ENCODE measurements at places on chromosomes 2 and 18.
A peak's percentile ranks its signal among the peaks of the same experiment; 100 is the strongest.

DNA sequence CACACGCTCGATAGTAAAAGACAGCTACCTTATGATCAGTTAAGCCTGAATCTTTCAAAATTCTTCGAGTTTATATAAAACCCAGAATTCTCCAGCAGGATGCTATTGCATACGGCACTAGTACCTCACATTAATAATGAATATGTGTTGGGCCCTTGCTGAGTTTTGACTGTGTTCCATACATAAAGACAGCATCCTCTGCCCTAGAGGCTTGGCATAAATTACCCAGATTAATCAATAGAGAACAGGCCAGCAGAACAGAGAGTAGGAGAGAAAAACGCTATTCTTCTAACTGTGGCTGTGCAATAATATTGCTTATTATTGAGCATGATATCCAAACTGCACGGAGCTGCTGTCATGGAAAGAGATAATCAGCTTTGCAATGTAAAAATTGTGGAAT is 194.3 kb downstream of the SOX11 start:
- no peak for DNase-seq

- DNase-seq: no peak
Measured at GRCh38 chr18:36321658-36322407, 24.3 kb downstream of the FHOD3 start.

DNA sequence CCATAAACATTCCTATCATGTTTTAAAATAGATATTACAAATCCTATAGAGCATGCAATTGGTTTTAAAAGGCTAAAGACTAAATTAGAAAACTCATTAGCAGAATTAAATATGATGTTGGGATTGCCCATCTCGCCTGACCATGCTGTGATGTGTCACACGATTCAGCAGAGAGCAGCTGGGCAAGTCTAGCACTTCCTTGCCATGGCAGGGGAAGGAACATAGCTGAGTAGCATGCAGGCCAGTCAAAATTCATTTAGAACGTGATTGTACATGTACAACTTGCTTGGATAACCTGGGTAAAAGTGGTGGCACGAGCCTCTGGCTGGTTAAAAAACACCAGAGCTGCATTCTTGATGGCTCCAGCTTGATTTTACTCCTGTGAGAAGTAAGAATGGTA is 81.3 kb downstream of the SCN3A start:
- DNase-seq: no peak

DNA sequence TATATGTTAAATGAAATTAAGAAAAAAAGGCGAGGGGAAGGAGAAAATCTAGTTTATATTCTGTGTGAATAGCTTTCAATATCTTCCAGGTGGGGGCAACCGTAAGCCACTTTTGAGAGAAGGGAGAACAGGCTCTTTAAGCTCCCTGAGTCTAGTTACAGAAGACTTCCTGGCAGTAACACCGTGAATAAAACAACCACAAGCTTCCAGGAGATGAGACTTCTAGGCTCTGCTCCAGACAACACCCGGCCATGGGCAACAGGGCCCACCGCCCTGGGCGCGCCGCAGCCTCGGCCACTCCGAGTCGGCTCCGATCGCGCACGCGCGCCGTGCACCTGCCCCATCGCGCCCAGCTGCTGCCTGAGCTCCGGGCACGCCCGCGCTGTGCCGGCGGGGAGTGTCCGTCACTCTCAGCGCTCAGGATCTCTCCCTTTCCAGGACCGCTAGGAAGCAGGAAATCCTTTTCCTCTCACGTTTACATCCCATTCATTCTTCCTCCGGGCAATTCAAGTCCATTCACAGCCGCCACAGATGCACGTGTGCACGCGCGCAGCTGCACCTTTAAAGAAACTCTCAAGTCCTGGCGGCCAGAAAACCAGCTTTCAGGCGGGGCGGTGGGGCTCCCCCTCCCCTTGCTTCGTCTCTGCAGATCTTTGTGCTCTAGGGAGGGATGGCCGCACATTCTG is 19.4 kb upstream of the PAX3 start:
- peak; percentile 46 for DNase-seq

GRCh38 chr18:43758734-43759133 is 481.4 kb upstream of the SYT4 start:
- DNase-seq: no peak

- no peak for DNase-seq
Measured at GRCh38 chr2:41892476-41892875, 155.3 kb upstream of the PKDCC start.

GRCh38 chr2:120367649-120368048 is 21.7 kb downstream of the INHBB start:
- DNase-seq: no peak

- DNase-seq: no peak
Measured at GRCh38 chr18:79641722-79642497, 37.7 kb upstream of the CTDP1 start.

DNA sequence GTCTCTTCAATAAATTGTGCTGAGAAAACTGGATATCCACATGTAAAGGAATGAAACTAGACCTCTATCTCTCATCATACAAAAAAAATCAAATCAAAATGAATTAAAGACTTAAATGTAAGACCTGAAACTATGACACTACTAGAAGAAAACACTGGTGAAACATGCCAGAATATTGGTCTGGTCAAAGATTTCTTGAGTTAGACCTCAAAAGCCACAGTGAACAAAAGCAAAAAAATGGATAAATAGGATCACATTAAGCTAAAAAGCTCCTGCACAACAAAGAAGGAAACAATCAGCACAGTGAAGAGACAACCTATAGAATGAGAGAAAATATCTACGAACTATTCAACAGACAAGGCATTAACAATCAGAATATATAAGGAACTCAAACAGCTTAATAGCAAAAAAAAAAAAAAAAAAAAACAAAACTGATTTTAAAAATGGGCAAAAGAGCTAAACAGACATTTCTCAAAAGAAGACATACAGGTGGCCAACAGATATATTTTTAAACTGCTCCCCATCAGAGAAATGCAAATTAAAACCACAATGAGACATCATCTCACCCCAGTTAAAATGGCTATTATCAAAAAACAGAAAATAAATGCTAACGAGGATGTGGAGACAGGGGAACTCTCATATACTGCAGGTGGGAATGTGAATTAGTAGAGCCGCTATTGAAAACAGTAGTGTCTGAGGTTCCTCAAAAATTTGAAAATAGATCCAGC is 66.3 kb downstream of the NCKAP1 start:
- no peak for DNase-seq

DNA sequence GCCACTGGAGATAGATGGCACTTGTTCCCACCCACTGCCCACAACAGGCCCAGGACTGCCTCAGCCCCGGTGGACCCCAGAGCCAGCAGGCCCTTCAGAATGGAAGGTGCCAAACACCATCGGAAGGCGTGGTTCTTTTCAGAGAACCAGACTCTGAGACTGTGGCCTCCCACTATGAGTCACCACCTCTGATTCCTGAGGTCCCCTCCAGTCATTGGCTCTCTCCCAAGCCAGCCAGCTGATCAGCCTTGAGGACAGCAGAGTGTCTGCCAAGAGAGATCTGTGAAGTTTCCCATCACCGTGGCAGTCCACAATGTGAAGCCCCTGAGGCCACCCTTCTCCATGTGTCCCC is 10.4 kb upstream of the MAP3K2 start:
- no peak for DNase-seq

All from NCI-H1436 (cell line).